Stromal cell of bone marrow (primary cell): ENCODE measurements at places on chromosomes 12 and 14.

DNA sequence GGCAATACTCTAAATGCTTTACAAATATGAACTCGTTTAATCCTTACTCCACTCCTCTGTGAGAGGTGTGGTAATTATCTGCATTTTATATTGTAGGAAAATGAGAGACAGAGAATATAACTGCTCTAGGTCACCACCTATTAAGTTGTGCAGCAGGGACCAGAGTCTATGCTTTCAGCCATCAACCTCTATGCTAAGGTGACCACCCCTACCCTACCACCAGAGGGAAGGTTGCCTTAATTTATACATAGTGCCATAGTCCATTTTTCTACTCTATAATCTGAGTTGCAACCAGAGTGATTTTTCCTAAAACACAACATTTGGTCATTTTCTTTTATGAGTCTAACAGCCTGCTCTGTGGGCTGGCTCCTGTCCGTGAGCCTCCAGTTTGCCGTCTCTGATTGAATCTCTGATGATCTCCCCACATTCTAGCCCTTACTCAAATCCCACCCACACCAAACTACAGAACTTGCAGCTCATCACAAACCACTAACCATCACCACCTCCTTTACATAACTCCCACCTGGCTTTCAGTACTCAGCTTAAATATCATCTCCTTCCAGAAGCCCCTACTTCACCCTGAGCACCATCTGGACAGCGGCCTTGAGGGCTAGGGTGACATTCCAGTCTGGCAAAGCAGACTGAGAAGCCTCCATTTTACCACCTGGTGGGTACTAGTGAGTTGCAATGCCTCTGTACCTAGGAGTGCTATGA is 126.6 kb downstream of the PPM1H start:
- DNase-seq: no peak

GRCh38 chr12:20409607-20410377 is 41.5 kb downstream of the PDE3A start:
- no peak for DNase-seq

GRCh38 chr12:85374981-85375380 is 95.0 kb downstream of the ALX1 start:
- no peak for DNase-seq

DNA sequence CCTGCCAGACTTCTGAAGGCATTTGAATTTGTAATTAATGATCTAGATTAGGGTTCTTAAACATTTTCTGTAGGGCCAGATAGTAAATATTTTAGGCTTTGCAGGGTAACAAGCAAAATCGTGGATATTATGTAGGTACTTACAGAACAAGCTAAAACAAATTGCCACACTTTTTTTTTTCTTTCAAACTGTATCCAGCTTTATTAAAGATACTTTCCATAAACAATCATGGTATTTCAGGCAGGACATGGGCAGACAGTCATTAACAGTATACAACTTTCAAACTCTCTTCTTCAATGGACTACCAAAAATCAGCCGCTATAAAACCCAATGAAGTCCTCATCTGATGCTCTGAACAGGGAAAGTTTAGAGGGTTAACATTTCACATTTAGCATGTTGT is 9.6 kb downstream of the TRMT5 start:
- DNase-seq: no peak

GRCh38 chr12:6840330-6840729 is 395 bp upstream of the GNB3 start:
- no peak for DNase-seq

DNA sequence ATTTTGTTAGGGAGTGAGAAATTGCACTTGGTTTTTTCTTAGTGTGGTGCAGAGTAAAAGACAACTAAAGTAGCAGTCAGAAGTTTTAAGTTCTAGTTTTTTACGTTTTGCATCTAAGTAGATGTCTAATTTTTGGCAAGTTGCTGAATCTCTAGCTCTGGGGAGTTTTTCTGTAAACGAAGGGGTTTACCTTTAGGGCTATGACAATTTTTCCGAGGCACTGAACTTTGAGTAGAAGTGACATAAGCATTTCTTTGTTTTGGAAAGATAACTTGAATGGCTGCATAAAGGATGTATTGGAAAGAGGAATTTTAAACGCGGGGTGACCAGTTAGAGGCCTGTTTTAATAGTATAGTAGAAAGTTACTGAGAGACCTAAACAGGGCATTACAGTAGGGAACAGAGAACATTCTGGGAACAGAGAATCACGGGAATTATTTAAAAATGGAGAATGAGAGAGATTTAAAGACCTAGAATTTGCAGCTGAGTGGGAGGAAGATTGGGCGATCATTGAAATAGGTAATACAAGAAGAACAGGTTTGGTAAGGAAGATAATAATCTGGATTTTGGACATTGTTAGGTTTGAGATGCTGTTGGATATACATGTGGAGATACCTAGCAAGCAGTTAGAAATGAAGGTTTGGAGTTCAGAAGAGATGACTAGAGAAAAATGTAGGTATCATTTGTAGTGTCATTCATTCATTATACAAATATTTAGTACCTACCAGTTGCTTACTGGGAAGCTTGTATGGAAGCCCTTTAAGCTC is 1.2 kb downstream of the ZNF410 start:
- no peak for DNase-seq

GRCh38 chr14:33307691-33308251 is 369.1 kb downstream of the NPAS3 start:
- peak; percentile 45 for DNase-seq

GRCh38 chr12:24823808-24824515 is 124.9 kb downstream of the BCAT1 start:
- DNase-seq: no peak
